ENCODE measurements at places on chromosomes 6 and 20. TPM values are rescaled to one million over a fixed set of nuclear protein-coding genes. Genes with fewer than 3 reads are reported as not detected.

DNA sequence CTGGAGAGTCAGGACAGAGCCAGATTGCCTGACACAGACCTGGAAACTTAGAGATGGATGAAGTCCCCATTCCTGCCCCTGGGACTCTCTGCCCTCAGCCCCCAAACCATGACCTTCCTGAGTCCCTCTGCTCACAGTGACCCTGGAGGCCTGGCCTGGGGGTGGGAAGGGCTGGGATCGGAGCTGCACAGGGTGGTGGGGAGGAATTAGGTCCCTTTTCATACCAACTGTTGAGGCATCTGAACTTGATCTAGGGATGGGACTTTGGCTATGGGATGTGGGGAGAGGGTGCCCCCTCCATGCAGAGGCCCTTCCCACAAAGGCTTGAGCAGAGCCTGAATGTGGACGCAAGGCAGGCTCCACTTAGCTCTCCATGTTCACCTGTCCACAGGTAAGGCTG is 144.1 kb downstream of the MRPL14 start:
- no peaks in the 10 kb centered on the region for H3K36me3 ChIP-seq
- H3K27ac ChIP-seq: no peak overlapping the region

Gene KCNG1
- 61.5 TPM for total RNA-seq

DNA sequence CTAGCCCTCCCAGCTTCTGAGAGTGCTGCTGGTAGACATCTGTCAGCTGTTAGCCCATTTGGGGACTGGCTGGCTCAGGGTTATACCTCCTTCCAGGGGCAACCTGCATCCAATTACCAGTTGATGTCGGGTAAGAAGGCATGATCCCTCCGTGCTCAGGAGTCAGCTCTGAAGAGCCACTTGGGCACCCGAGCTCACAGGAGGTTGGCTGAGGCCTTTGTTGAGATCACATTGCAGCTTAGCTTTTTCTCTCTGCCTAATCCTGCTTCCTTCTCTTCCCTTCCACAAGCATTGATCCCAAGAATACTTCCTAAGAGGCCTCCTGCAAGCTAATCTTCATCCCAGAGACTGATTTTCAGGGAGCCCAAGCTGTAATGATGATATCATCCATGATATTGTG is 35.5 kb downstream of the SCP2D1 start:
- no peak overlapping the region for H3K4me3 ChIP-seq
- H3K36me3 ChIP-seq: no peaks in the 10 kb centered on the region
- H3K4me1 ChIP-seq: no peaks in the 10 kb centered on the region

Gene OR2H2
- total RNA-seq: not detected

Gene CEP85L
- total RNA-seq: 7.8 TPM

DNA sequence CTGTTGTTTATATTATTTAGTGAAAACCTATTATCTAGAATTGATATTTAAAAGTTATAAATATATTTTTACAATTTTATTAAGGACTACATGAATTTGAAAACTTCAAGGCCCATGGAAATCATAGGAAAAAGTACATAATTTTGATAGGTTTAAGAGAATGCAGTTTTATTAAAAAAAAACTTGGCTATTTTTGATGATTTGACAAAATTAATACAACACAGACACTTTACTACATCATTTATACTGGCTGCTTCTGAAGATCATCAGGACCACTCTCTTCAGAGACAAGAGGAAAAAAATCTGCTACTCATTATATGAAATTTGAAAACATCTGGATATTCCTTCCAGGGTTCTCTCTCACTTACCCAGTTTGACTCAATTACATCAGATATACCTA is 637.7 kb downstream of the BCKDHB start:
- H3K27me3 ChIP-seq: no peaks in the 10 kb centered on the region
- no peaks in the 10 kb centered on the region for H3K4me1 ChIP-seq
- DNase-seq: no peak
- no peaks in the 10 kb centered on the region for H3K36me3 ChIP-seq
- H3K4me3 ChIP-seq: no peak overlapping the region

Gene FAM209B
- not detected for total RNA-seq

DNA sequence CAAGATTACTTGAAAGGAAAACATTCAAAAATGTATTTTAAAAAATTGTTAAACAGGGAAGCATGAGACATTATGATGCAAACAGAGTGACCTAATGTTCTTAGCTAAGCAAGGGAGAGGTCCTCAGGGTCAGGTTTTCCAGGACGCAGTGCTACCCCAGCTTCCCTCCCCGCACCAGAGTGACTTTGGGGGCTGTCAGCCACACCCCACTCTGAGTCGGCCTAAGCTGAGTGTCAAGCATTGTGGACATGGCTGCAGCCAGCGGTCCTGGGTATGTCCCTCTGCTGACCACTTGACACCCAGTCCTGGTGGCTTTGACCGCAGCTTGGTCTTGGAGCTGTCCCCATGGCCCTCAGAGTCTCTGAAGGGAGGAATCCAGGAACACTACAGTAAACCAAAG is 54.9 kb upstream of the CD93 start:
- H3K4me1 ChIP-seq: peaks cover 43% of the 10 kb centered on the region
- no peak for DNase-seq
- no peaks in the 10 kb centered on the region for H3K36me3 ChIP-seq
- H3K4me3 ChIP-seq: no peak overlapping the region
- H3K27me3 ChIP-seq: no peaks in the 10 kb centered on the region

Gene RBM24
- 2.0 TPM for total RNA-seq

All from PC-3 (cell line).